ENCODE measurements at places on chromosomes 2 and 18.

DNA sequence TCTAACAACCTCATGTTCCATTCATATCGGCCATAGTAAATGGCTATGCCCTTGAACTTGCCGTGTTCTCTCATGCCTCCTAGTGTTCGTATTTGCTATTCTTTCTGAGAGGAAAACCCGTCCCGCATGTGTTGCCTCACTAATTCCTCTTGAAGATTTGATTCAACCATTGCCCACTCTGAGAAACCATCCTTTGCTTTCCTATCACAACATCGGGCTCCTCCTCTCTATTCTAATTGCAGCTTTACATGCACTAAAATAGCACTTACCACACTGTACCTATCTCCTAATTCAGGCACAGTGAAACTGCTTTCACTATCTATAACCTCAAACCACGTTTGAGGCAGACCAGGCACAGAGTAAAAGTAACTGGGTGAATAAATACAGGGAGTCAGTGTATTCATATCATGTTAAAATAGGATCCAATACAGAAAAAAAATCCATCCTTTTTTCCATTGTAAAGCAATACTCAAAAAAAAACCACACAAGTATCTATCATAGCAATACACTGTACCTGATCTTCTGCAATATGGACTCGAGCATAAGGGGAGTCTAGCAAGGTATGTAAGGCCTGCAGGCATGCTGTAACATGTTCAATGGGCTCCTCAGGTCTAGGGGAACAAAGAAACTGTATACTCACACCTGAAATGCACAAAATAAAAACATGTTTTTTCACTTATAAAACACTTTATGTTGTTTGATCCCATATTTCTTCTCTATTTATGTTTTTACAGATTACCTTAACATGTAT, 39.0 kb upstream of the STRN start:
- DNase-seq, result peak; percentile 27

DNA sequence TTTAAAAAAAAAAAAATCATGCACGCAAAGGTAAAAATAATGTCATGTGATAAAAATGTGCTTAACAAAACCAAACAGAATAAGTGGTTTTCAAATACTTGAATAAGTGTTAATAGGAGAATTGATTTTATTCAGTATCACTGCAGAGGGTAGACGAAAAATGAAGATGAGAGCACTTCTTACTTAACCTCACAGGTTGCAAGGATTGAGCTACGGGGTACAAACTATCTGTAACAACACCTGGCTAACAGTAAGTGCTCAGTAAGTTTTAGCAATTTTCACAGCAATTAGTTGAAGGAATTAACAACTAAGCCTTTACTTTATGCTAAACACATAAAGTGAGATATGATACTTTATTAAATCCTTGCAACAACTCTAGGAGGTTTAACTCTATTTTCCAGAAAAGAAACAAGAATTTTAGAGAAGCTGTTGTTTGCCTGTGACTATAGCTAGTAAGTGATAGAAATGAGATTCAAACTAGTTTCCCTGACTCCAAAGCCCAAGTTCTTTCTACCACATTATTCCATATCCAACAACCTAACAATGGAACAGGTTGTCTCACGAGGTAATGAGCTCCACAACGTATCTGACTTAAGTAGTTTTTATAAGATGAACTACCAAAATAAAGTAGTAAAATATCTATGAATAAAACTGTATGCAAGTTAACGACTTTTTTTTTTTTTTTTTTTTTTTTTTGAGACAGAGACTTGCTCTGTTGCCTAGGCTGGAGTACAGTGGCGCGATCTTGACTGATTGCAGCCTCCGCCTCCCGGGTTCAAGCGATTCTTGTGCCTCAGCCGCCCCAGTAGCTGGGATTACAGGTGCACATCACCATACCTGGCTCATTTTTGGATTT, 4.7 kb downstream of the PRKD3 start:
- no peak for DNase-seq

DNA sequence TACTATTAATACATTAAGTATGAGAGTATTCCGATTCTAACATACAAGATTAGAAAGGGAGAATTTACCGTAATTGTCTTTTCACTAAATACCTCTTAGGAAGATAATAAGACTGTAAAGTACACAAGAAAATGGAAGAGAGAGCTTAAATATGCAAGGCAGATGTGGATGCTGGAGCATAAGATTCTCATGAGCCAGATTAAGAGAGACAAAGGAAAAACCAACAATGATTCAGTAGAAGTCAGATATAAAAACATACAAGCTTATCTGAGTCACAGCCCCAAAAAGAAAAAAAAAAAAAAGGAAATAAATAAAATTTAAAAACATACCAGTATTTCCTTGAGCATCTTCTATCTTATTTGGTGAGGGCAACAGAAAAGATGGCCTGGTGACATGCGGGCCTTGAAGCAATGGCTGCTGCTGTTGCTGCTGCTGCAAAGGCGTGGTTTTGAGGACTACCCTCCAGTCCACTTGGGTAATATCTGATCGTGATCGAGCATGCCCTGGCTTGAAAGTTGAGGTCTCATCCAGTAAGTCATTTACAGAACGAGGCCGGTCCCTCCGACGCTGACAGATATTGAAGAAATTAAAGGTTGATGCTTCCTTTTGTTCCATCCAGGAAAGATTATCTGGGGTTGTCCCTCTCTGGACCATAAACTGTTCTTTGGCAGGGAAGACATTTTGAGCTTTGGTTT, 24.5 kb downstream of the PLEKHM3 start:
- DNase-seq, result no peak

DNA sequence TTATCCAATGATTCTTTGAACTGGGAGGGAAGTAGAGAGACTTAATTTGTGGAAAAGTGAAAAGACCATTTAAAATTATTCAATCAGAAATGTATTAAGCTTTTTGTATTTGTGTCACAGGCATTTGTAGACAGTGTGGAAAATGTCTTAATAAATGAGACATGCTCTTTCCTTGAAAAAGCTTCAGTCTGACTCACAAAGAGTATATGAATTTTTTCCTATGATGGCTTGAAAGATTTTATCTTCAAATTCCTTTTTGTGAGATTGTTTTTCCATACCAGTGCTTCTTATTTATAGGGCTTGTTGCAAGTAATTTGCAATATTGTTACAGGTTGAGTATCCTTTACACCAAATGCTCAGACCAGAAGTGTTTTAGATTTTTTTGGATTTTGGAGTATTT, 39.5 kb downstream of the STON1 start:
- DNase-seq, result no peak

DNA sequence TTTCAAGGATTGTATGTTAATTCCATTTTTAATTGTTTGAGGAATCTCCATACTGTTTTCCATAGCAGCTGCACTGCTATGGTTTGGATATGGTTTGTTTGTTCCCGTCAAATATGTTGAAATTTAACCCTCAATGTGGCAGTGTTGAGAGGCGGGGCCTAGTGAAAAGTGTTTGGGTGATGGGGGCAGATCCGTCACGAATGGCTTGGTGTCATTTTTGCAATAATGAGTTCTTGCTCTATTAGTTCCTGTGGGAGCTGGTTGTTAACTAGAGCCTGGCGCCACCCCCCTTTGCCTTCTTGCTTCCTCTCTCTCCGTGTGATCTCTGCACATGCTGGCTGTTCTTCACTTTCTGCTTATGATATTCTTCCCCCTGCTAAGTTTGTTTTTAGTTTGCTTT, 71.4 kb upstream of the LDLRAD4 start:
- no peak for DNase-seq

DNA sequence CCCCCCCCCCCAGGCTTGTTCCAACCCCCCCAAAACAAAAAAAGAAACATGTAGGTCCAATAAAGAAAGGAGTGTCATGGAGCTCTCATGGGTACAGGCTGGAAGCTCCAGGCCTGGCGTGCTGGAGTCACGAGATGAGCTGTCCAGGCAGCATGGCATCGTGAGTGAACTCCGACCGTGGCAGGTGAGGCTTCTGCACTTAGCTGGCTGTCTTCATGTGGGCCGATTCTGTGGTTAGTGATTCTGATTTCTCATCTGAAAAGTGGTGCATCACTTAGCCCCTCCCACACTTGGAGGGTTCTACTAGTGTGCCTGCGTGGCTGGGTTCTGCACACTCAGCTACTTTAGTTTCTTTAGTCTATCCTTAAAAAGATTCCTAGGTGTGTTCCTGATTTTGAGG, 126.4 kb upstream of the MGAT5 start:
- DNase-seq, result peak; percentile 76

GRCh38 chr18:3029215-3029952, 16.4 kb upstream of the LPIN2 start:
- no peak for DNase-seq

- DNase-seq, result no peak
These were observed 149.7 kb downstream of the ST6GAL2 start for GRCh38 chr2:106736221-106736620.

- no peak for DNase-seq
These were observed 869 bp upstream of the TCF23 start for GRCh38 chr2:27147935-27148334.

- no peak for DNase-seq
These were observed 286.5 kb downstream of the C1D start for GRCh38 chr2:67776276-67776675.

DNA sequence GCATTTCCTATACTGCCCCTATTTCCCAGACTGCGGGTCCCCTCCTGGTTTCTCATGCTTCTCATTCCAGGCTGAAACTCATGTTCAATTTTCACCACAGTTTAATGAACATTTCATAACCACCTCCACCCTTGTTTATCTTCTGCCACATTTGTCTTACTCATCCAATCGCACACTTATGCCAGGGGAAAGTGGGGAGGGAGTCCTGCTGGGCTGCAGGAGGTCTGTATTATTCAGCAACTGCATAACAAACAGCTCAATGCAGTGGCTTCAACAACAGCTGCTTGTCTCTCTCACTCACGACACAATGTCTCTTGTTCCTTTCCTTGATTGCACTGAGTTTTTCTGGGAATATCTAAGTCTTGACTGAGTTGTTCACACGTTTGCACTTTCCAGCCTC, 106.0 kb downstream of the ZNF519 start:
- no peak for DNase-seq

- DNase-seq, result no peak
These were observed 102.2 kb downstream of the ALPK2 start for GRCh38 chr18:58526425-58527284.

DNA sequence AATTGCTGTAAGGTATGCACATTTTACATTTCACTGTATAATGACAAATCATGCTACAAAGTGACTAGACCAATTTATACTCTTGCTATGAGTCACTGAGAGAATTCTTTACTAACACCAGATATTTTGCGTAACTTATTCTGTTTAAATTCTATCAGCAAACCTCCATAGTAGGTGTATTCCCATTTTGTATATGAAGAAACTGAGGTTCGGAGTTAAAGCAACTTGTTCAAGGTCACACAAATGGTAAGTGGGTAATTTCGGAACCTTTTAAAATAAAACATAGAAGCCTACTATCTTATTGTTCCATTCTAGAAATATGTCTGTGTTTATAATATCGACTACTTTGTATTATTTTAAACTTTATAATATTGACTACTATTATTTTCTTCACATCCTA, 15.9 kb upstream of the CPS1 start:
- DNase-seq, result no peak

- no peak for DNase-seq
These were observed 43.5 kb upstream of the ITSN2 start for GRCh38 chr2:24403832-24404212.

GRCh38 chr2:21486445-21486844, 362.7 kb downstream of the TDRD15 start:
- DNase-seq, result no peak

- no peak for DNase-seq
These were observed 5.6 kb downstream of the TMEM247 start for GRCh38 chr2:46485002-46485401.

- DNase-seq, result no peak
These were observed 23.7 kb downstream of the CUL3 start for GRCh38 chr2:224561234-224562005.

GRCh38 chr2:223915071-223915470, 30.1 kb downstream of the WDFY1 start:
- DNase-seq, result no peak

DNA sequence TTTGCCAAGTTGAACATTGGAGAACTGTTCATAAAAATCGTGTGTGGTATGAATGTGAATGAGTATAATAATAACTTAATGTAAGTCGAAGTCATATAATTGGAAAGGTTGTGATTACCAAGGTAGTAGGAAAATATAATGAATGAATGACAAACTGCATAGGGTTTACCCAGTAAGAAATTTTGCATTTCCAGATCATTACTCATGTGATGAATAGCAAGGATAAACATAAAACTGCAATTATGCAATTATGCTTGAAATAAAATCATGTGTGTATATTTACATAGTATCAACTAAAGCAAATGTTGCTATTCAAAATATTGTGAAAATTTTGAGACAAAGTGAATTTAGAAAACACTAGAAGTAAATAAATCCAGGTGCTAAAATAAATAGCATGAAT, 1108.7 kb upstream of the TMEFF2 start:
- DNase-seq, result no peak

DNA sequence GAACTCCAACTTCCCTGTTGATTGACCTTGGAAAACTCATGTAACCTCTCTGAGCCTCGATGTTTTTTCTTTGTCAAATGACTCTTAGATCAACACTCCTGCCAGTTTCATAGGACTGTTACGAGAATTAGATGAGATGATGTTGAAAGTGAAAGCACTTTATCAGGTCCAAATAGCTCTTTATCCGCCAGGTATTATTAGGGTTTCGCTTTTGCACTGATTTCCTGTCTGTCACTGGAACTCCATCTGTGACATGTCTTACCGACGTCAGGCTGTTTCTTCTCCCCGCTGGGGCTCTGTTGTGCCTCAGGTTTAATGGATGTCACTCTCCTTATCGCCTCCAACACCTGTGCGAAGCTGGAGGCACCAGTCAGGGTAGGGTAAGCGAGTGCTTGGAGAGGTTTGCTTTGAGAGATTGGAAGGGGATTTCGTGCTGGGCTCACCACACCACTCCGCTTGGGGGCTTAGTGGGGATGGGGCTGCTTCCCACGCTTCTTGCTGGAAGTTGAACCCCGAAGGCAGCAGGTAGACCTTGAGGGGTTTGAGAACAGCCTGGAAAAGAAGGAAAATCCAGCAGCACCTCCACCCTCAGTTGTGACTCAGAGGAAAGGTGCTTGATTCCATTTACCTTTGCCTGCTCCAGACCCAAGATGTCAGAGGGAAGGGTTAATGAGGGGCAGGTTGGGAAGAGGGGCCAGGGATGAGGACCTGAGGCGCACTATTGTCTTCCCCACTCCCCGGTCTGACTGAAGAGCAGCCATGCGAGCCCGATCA, 4.3 kb downstream of the GAD1 start:
- DNase-seq, result peak; percentile 19

DNA sequence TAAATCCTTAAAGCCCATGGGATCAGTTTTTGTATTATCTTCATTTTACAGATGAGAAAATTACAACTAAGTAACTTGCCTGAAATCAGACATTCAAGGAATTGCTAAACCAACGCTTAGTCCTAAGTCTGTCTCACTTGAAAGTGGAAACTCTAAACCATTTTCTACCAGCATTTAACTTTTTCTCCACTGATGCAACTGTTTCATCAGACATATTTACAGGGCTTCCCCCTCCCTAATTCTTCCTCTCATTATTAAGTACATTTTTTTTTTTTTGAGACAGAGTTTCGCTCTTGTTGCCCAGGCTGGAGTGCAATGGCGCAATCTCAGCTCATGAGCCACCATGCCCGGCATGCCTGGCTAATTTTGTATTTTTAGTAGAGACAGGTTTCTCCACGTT, 88.6 kb downstream of the ACVR1C start:
- DNase-seq, result no peak

Measured in CD4-positive, alpha-beta T cell treated with Interleukin-17A for 4 hours (primary cell).